ENCODE measurements at places on chromosomes 7 and 10. TPM values are rescaled to one million over a fixed set of nuclear protein-coding genes. Genes with fewer than 3 reads are reported as not detected.

The SPDYE11 gene
- total RNA-seq: not detected

The ATOH7 gene
- not detected for total RNA-seq

The HMX3 gene
- not detected for total RNA-seq

The ABCB1 gene
- 0.05 TPM for total RNA-seq

The ZCWPW1 gene
- 1.2 TPM for total RNA-seq

The IFIT2 gene
- total RNA-seq: 1.9 TPM

The RNF148 gene
- total RNA-seq: not detected

The PLPP4 gene
- 49.6 TPM for total RNA-seq

The FAM25A gene
- not detected for total RNA-seq

The TRUB1 gene
- total RNA-seq: 34.7 TPM

The ACTL6B gene
- not detected for total RNA-seq

The CRYGN gene
- total RNA-seq: not detected

The FAM221A gene
- total RNA-seq: 2.0 TPM

The SLC25A28 gene
- total RNA-seq: 14.6 TPM

The KCNH2 gene
- total RNA-seq: 2.7 TPM

The CTAGE8 gene
- total RNA-seq: not detected

The C10orf105 gene
- total RNA-seq: not detected

The MYPN gene
- under 0.01 TPM for total RNA-seq

The METTL27 gene
- total RNA-seq: 5.0 TPM

The HECW1 gene
- not detected for total RNA-seq

The RBP3 gene
- not detected for total RNA-seq

The ZC3HAV1L gene
- total RNA-seq: 20.2 TPM

The POLR1F gene
- total RNA-seq: 13.7 TPM

The GIMAP7 gene
- total RNA-seq: not detected

The MMD2 gene
- not detected for total RNA-seq

The PSD gene
- 12.2 TPM for total RNA-seq

The SPACDR gene
- 1.5 TPM for total RNA-seq

The LRMDA gene
- 0.30 TPM for total RNA-seq

The CRPPA gene
- 2.7 TPM for total RNA-seq

The VPS41 gene
- 82.8 TPM for total RNA-seq

The ZNF248 gene
- total RNA-seq: 10.4 TPM

The LAMB4 gene
- total RNA-seq: 0.05 TPM

The NXPH1 gene
- total RNA-seq: not detected

The BAMBI gene
- total RNA-seq: 9.8 TPM

The TMEM184A gene
- total RNA-seq: not detected

The SFRP5 gene
- total RNA-seq: not detected

The MCU gene
- total RNA-seq: 41.9 TPM

The EPHA1 gene
- not detected for total RNA-seq

The POM121 gene
- 13.2 TPM for total RNA-seq

The SPDYE9 gene
- total RNA-seq: not detected

The TCERG1L gene
- not detected for total RNA-seq

The LBX1 gene
- total RNA-seq: not detected
